ENCODE measurements at places on chromosomes 6 and 20.
A peak's percentile ranks its signal among the peaks of the same experiment; 100 is the strongest.

DNA sequence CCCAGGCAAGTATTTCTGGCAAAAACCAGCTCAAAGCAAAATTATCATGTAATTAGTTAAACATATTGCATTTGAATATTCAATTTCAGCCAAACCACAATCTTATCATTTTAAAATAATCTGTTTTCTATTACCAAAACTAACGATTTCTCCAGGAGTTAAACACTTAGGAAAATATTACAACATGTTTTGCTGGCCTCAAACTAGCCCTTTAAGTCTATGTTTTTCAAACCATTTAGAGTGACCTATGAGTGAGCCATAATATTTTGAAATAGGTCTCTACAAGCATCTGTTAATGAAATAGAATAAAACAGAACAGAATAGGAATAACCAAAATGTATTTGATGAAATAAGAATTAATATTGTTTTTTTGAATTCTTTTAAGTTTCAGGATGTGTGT, 370.9 kb downstream of the COL12A1 start:
- no peak for DNase-seq

DNA sequence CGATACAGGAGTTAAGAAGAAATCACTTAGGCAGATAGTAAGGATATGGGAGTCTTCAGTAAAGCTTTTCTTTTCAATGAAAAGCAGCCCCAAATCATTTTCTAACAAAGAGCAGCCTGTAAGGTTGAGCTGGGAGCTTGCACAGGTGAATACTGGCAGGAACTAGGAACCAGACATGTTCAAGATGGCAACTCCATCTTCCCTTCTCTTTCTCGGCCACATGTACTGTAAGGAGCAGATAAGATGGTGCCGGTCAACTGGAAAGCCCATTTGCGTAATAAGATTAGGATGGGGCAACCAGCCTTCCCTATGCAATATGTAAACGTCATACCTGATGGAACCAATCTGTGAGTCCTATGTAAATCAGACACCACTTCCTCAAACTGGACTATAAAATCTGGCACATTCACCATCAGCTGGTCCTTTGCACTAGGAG, 46.2 kb upstream of the RNGTT start:
- DNase-seq, result no peak

- DNase-seq, result no peak
These were observed 16.8 kb downstream of the TPD52L1 start for GRCh38 chr6:125170376-125170775.

DNA sequence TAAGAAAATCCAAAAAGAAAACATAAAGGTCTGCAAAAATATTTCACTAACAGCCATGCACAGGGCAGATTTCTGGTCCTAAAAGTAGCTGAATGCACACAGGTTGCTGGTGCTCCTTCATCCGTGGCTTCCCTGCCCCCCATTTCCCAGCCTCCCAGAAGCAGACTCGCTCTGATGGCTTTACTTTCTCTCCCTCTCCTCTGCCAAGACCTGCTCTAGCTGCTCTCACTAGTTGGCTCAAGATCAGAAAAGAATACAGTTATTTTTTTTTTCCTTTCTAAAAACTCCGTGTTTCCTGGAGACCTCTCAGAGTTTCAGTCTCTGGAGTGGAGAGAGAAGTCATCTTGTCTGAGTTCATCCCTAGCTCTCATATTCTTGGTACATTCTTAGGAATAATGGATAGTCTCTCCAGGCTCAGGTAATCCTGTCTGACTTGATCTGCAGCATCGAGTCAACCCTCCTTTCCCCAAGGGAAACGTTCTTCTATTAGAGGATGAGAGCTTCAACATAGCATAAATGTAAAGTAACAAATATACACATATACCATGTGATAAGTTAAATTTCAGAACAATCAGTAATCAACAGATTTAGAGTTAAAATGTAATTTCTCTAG, 214.2 kb downstream of the TBC1D7 start:
- DNase-seq, result no peak

GRCh38 chr6:64630901-64631300, 995.3 kb downstream of the PHF3 start:
- DNase-seq, result no peak

DNA sequence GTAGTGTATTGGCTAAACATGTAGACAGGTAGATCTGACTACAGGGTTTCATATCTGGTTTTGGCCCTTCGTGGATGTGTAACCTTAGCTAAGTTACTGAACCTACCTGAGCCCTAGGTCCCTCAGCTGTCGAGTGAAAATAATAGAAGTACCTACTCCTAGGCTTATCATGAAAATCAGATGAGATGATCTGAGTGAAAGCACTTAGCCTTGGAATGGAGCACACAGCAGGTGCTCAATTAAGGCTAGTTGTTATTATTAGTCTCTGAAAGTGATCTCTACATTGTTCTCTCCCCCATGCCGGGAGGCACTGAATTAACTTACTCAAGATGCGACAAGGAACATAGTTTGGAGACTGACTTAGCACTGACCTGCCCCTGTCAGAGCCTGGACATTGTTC, 174.7 kb upstream of the ZNF217 start:
- DNase-seq, result peak; percentile 66

- no peak for DNase-seq
These were observed 120.5 kb downstream of the KIF13A start for GRCh38 chr6:17866876-17867444.

- DNase-seq, result peak; percentile 81
These were observed 1.2 kb downstream of the STK35 start for GRCh38 chr20:2102585-2103460.

DNA sequence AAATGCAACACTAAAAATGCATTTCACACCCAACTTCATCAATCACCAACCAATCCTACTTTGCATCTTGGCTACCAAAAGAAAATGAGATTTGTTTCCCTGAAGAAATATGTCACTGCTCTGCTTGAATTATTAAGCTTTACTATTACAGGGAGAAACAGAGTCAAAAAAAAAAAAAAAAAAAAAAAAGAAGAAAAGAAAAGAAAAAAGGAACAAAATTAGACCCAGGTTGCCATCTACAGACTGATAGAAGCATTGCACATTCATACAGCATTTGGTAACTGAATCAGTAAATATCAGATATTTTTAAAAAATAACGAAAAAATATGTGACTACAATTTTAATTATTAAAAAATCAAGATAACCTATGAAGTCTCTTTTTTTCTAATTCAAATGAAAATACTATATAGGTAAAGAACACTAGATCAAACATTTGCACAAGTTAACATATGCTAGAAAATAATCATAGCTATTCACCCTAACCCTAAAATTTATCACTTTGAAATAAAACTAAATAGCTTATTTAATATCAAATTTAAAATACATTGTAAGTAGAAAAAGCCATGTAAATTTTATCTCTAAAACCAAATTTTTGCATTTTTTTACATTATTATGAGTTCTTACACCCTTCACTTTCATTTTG, 83.3 kb downstream of the DCDC2 start:
- no peak for DNase-seq

GRCh38 chr6:76351275-76351674, 278.8 kb upstream of the IMPG1 start:
- no peak for DNase-seq

GRCh38 chr20:6765469-6766058, 1.9 kb upstream of the BMP2 start:
- no peak for DNase-seq

DNA sequence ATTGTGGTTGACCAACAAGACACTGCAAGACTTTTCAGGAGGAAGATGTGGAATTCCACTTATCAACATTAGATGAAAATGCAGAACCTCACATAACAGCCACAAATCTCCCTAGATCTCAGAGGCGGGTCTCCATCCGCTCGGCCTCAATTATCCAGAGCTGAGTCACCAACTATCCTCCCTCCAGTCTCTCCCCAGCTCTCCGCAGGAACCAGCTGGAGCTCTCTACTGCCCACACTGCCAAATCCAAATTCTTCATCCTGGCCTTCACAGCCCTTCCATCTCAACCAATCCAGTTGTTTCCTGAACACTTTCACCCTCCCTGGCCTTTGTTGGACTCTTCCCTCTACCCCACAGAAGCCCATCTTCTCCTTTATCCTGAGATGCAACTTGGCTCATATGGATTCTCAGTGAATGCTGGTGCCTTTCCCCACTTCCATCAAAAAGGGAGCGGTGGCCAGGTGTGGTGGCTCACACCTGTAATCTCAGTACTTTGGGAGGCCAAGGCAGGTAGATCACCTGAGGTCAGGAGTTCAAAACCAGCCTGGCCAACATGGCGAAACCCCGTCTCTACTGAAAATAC, 3.5 kb upstream of the TGIF2 start:
- DNase-seq, result peak; percentile 44

- no peak for DNase-seq
These were observed 159.9 kb downstream of the FNDC1 start for GRCh38 chr6:159329081-159329480.

GRCh38 chr6:96907498-96907897, 9.8 kb upstream of the NDUFAF4 start:
- no peak for DNase-seq

GRCh38 chr6:133773776-133774175, 115.1 kb upstream of the TCF21 start:
- DNase-seq, result no peak

DNA sequence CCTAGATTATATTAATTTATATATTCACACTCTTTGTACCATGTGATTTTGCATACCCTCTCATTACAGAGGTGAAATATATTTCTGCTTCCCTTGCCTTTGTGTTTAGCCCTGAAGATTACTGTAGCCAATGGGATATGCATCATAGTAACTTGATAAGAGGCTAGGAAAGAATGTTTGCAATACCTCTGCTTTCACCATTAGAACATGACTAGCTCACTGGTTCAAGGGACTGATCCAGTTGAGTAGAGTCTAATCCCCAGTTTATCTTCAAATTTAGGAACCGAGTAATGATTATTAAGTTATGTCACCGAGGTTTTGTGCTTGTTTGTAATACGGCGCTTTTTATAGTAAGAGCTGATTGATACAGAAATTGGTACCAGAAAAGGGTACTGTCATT, 552.6 kb upstream of the GJE1 start:
- DNase-seq, result no peak

- no peak for DNase-seq
These were observed 11.1 kb upstream of the FAM209A start for GRCh38 chr20:56513161-56514150.

GRCh38 chr20:33893314-33893713, 82.2 kb downstream of the CHMP4B start:
- DNase-seq, result no peak

- DNase-seq, result no peak
These were observed 31.3 kb upstream of the ZSCAN23 start for GRCh38 chr6:28474441-28475219.

DNA sequence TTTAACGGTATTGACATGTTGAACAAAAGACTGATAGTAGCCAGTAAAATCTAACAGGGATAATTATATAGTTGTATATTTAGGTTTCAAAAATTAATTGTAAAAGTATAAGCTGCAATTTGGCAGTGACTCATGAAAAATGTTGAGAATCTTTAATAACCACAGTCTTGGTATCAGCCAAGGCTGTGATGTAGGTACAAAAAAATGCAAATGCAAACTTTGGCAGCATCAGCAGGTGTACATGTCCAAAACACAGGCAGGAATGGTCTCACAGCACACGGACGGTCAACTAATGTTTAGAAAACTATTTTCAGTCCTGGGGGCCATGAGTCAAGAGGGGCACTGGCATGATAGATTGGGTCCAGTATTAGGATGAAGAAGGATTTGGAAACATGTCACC, 58.5 kb upstream of the BEND3 start:
- no peak for DNase-seq

DNA sequence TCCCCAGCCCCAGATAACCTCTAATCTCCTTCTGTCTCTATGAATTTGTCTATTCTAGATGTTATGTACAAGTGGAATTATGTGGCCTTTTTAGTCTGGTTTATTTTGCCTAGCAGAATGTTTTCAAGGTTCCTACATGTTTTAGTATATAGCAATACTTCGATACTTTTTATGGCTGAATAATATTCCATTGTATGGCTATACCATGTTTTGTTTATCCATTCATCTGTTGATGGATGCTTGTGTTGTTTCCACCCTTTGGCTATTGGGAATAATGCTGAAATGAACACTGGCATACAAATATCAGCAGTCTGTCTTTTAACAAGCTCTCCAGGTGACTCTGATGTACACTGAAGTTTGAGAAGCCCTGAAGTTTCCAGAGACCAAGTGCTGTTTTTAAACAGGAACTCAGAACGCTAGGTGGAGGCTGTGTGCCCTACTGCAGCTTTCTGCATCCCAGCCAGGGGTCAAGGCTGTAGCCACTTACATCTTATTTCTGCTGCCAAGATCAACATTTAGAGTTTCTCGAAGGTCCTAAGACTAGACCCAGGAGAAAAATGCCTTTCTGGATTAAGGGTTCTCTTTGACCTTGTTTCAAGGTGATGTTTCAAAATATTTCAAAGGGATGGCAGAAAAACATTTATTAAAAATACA, 123.0 kb downstream of the SOBP start:
- DNase-seq, result no peak

- no peak for DNase-seq
These were observed 150.8 kb downstream of the ESR1 start for GRCh38 chr6:151958332-151958731.

- no peak for DNase-seq
These were observed 70.4 kb upstream of the VGLL2 start for GRCh38 chr6:117194978-117195377.

GRCh38 chr6:118712969-118713368, 61.6 kb upstream of the CEP85L start:
- no peak for DNase-seq

DNA sequence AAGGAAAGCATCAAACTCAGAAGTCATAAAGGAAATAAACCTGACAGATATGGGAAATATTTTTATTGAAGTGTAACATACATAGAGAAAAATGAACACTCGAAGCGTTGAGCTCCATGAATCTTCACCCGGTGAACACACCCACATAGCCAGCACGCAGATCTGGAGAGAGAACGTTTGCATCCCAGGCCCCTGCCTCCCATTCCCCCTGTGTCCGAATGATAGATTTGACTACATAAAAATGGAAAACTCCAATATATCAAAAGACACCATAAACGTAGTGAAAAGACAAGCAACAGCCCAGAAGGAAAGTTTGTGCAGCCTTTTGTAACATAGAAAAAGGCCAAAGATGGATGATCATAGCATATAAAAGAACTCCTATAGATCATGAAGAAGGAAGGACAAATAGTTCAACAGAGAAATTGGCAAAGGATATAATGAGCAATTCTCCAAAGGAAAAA, 17.1 kb downstream of the SYNJ2 start:
- no peak for DNase-seq

GRCh38 chr6:47440719-47441118, 36.9 kb upstream of the CD2AP start:
- DNase-seq, result no peak

GRCh38 chr20:46546298-46546697, 4.2 kb downstream of the OCSTAMP start:
- no peak for DNase-seq

GRCh38 chr6:124800222-124800621, 162.0 kb upstream of the RNF217 start:
- DNase-seq, result no peak

Measured in H9 (cell line).